CMK (cell line): ENCODE measurements at places on chromosomes 5 and 9.

DNA sequence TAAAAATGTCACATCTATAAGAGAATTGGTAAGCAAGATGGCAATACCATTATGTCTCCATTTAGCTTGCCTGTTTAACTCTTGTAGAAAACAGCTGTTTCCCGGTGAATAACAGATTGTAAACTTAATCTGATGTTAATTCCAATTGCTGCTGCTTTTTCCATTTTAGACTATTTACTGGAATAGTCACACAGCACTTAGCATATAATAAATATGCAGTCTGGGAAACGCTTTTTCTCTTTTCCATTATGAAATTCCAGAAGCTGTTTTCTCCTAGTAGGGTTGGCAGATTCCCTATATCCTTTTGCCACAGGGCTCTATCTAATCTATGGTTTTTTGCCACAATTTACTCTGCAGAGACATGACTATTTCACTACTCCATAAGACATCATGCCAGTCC, 148.0 kb downstream of the CEMIP2 start:
- no peak for DNase-seq

GRCh38 chr5:67747096-67747495, 468.5 kb upstream of the PIK3R1 start:
- DNase-seq = no peak

GRCh38 chr5:134975843-134976242, 8.1 kb downstream of the CATSPER3 start:
- DNase-seq = no peak

DNA sequence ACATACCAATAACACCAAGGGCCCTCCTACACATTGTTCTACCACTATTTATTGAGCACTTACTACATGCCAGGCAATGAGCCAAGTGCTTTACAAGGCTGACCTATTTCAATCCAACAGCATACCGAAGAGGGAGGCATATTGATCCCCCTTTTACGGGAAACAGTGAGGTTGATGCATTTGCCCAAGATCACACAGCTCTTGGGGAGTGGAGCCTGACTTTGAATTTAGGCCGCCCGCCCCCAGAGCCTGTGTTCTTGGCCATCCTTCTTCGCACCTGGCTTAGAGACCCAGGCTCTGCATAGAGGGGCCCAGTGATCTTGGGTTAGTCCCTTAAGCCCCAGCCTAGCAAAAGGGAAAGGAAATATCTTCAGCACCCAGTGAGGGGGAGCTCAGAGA, 158.1 kb upstream of the IER5L start:
- no peak for DNase-seq

DNA sequence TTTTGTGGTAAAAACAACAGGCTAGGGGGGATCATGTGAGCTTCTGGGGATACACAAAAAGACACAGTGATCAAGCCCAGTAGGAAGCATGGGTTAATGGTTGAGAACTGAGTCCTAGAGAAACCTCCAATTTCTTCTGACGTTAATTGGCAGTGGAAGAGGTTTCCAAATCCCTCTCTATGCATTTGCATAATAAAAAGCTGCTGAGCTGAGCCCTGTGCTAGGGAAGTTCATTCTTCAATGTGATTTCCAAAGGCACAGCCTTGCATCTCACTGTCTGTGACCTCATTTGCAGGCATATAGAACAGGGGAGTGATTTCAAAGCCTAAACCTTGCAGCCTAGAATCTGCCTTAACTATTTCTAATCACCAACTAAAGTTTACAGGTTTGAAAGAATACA, 812 bp downstream of the DNAH5 start:
- DNase-seq = no peak

- DNase-seq = no peak
Measured at GRCh38 chr9:132947756-132948155, 3.3 kb upstream of the TSC1 start.
